ENCODE measurements at places on chromosomes 3 and 15. TPM values are rescaled to one million over a fixed set of nuclear protein-coding genes. Genes with fewer than 3 reads are reported as not detected.

Gene TEX55
- total RNA-seq = not detected

Gene SRGAP3
- total RNA-seq = 68.6 TPM

Gene PRICKLE2
- 43.2 TPM for total RNA-seq

Gene FANCD2OS
- not detected for total RNA-seq

Gene C3orf52
- total RNA-seq = 4.7 TPM

Gene CHDH
- total RNA-seq = 3.9 TPM

Gene C15orf62
- total RNA-seq = 0.44 TPM

Gene WDR53
- total RNA-seq = 12.3 TPM

All from mesothelial cell of epicardium (in vitro differentiated cells).